ENCODE measurements at places on chromosomes 1 and 21. TPM values are rescaled to one million over a fixed set of nuclear protein-coding genes. Genes with fewer than 3 reads are reported as not detected.

S100A10 gene
- 50.8 TPM for total RNA-seq

B3GALT2 gene
- 2.1 TPM for total RNA-seq

CRNN gene
- total RNA-seq = not detected

FCRL4 gene
- total RNA-seq = not detected

PODN gene
- 5.6 TPM for total RNA-seq

Measured in regular cardiac myocyte (primary cell).